Endothelial cell of umbilical vein (primary cell): ENCODE measurements at places on chromosomes 5 and 9. TPM values are rescaled to one million over a fixed set of nuclear protein-coding genes. Genes with fewer than 3 reads are reported as not detected.

Gene KIF27
- total RNA-seq: 3.2 and 3.5 TPM in 2 replicates

Gene ENHO
- not detected in 2 replicates for total RNA-seq

Gene MYO10
- 144 and 148 TPM in 2 replicates for total RNA-seq

Gene DRD1
- not detected in 2 replicates for total RNA-seq

GRCh38 chr9:122642226-122642625, 15.2 kb downstream of the OR1B1 start:
- H3K4me3 ChIP-seq: no peak overlapping the region
- H3K36me3 ChIP-seq: no peaks in the 10 kb centered on the region
- no peak overlapping the region for H3K27ac ChIP-seq

DNA sequence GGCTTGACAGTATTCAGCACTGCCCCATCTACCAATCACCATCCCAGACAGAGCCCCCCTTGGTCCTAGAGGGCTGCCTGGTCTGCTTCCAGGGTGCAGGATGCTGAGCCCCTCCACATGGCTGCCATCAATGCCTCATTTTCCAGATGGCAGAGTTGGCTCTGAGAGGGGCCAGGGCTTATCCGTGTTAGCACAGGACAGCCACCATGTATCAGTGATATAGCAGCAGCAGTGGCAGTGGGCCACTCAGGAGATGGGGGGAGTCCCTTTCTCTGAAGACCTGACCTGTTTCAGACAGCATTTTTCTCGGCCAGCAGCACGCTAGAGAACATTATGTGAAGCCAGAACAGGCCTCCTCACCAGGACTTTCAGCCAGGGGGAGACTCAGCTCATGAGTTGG, 1.6 kb upstream of the SMIM32 start:
- peaks cover 36% of the 10 kb centered on the region for H3K27me3 ChIP-seq
- no peaks in the 10 kb centered on the region for H3K36me3 ChIP-seq
- H3K4me3 ChIP-seq: no peak overlapping the region
- DNase-seq: no peak
- H3K27ac ChIP-seq: no peak overlapping the region
- peaks cover 4% of the 10 kb centered on the region for H3K4me1 ChIP-seq

GRCh38 chr9:125797930-125798329, 50.8 kb downstream of the PBX3 start:
- no peak overlapping the region for H3K27ac ChIP-seq
- H3K4me3 ChIP-seq: no peak overlapping the region
- no peaks in the 10 kb centered on the region for H3K36me3 ChIP-seq
- no peak for DNase-seq
- H3K27me3 ChIP-seq: no peaks in the 10 kb centered on the region
- no peaks in the 10 kb centered on the region for H3K4me1 ChIP-seq

- DNase-seq: peak; percentile 52
- H3K4me3 ChIP-seq: no peak overlapping the region
- no peak overlapping the region for H3K27ac ChIP-seq
- no peaks in the 10 kb centered on the region for H3K27me3 ChIP-seq
- no peaks in the 10 kb centered on the region for H3K36me3 ChIP-seq
Measured at GRCh38 chr9:84697509-84698114, 28.1 kb downstream of the NTRK2 start.

- no peak overlapping the region for H3K4me3 ChIP-seq
- H3K4me1 ChIP-seq: no peaks in the 10 kb centered on the region
- no peak overlapping the region for H3K27ac ChIP-seq
- no peaks in the 10 kb centered on the region for H3K27me3 ChIP-seq
Measured at GRCh38 chr5:5460311-5460710, 37.8 kb downstream of the ICE1 start.

DNA sequence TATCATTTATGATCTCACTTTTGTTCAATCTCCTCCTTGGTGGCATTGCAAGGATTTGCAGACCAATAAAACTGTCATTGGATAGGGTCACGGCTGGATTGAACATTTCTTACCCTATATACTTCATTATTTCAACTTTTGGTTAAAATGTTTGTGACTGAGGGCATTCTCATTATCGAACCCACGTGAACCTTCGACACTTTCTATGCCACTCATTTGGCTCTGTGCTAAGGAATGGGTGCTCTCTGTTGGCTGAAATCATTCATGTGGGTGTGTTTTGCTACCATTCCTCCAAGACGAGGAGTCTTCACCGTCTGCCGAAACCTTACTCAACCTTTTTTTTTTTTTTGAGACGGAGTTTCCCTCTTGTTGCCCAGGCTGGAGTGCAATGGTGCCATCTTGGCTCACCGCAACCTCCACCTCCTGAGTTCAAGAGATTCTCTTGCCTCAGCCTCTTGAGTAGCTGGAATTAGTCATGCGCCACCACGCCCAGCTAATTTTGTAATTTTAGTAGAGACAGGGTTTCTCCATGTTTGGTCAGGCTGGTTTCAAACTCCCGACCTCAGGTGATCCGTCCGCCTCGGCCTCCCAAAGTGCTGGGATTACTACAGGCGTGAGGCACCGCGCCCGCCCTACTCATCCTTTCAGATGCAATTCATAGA, 62.5 kb downstream of the CSNK1A1 start:
- H3K27me3 ChIP-seq: no peaks in the 10 kb centered on the region
- H3K4me1 ChIP-seq: peaks cover 22% of the 10 kb centered on the region
- DNase-seq: no peak

DNA sequence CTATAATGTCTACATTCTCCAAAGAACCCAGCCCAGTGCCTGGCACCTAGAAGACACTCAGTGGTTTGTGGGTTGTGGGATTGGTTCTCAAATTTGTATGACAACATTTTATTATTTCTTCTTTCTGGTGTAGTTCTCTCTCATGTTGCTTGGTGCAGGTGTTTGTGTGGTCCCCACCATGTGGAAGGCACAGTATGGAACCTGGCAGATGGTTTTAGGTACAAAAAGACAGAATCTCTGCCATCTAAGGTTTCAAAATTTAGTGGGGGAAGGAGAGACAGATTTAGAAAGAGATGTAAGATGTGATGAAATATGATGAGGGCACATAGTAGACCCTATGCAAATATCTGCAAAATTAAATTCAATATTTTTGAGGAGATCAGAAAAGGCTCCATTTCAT, 323.8 kb downstream of the CDK5RAP2 start:
- DNase-seq: no peak
- H3K27me3 ChIP-seq: no peaks in the 10 kb centered on the region
- H3K4me3 ChIP-seq: no peak overlapping the region
- H3K4me1 ChIP-seq: no peaks in the 10 kb centered on the region
- no peaks in the 10 kb centered on the region for H3K36me3 ChIP-seq

DNA sequence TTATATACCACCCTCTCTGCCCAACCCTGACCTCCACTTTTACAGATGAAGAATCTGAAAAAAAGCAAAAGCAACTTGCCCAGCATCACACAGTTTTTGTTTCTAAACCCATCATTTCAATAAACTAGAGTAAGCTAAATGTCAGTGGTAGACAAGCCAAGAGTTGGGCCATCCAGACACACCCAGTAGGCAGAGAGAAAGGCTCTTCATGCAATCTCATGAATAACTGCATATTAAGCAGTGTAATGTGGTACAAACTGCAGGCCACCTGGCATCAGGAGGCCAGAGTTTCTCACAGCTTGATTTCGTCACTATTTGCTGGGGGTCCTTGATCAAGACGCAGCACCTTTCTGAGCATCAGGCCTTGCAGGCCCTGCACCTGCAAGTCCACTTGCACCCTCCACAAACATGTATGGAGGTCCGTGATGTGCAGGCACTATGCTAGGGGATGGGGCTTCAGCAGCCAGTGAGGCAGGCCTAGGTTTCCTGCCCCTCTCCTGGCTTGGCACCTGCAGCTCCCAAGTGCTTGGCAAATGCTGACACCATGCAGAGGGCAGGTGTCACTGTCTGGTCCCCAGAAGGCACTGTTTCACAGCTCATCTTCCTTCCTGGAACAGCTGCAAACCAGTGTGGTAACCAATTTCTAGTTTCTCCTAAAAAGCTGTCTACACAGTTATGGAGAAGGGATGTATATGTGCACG, 29.8 kb downstream of the ADAM19 start:
- no peaks in the 10 kb centered on the region for H3K27me3 ChIP-seq
- no peak for DNase-seq
- H3K4me3 ChIP-seq: no peak overlapping the region
- H3K4me1 ChIP-seq: peaks cover 15% of the 10 kb centered on the region

- no peak overlapping the region for H3K4me3 ChIP-seq
- no peaks in the 10 kb centered on the region for H3K36me3 ChIP-seq
- DNase-seq: no peak
- no peaks in the 10 kb centered on the region for H3K27me3 ChIP-seq
- no peaks in the 10 kb centered on the region for H3K4me1 ChIP-seq
Measured at GRCh38 chr5:156230887-156231286, 96.1 kb upstream of the SGCD start.

GRCh38 chr5:36156121-36156601, 4.2 kb downstream of the SKP2 start:
- no peaks in the 10 kb centered on the region for H3K27me3 ChIP-seq
- no peak for DNase-seq
- H3K4me1 ChIP-seq: peaks cover 14% of the 10 kb centered on the region
- H3K27ac ChIP-seq: no peak overlapping the region
- H3K4me3 ChIP-seq: no peak overlapping the region

- no peak overlapping the region for H3K27ac ChIP-seq
- no peak overlapping the region for H3K4me3 ChIP-seq
- no peaks in the 10 kb centered on the region for H3K4me1 ChIP-seq
- no peaks in the 10 kb centered on the region for H3K27me3 ChIP-seq
Measured at GRCh38 chr5:25641124-25641523, 996.3 kb upstream of the CDH10 start.
